ENCODE measurements at places on chromosomes 12 and 14.

GRCh38 chr14:63475761-63476160 lies 67.4 kb downstream of the PPP2R5E start:
- no peak for DNase-seq

DNA sequence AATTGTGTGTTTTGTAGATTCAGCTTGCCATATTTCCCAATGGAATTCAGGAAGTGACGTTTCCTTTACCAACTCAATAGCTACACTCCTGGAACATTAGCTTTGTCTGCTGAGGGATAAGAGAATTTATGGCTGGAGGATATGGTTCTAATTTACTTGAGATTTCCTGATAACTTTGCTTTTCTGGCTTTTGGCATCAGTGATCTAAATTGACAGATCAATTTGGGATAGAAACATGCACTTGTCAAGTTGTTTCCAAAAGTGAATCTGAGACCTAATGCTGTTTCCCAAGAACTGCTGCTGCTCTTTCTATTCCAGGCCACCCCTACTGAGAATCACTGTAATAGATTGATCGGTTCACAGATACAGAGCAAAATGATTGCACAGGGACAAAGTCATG lies 43.2 kb downstream of the MGAT4C start:
- DNase-seq: no peak

- no peak for DNase-seq
Observed at GRCh38 chr12:130640496-130640895, 75.6 kb downstream of the RIMBP2 start.

DNA sequence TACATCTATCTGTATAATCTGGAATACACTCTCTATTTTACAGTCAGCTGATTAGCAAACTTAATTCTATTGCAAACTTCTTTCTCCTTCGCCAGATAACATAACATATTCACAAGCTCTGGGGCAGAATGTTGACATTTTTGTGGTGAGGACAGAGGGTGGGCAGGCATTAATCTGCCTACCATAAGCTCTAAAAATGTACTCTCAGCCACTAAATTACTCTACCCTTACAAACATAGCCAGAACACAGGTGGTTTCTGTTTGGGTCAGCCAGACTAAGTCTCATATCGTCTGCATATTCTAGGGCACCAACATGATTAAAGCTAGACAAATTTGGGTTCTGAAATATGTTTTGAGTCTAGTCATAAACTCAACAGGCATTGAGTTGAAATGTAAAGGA lies 90.1 kb downstream of the SLC6A15 start:
- DNase-seq: no peak

- DNase-seq: no peak
Observed at GRCh38 chr12:87988534-87988933, 40.7 kb downstream of the C12orf50 start.

GRCh38 chr14:51972566-51972965 lies 16.8 kb upstream of the RTRAF start:
- no peak for DNase-seq

- no peak for DNase-seq
Observed at GRCh38 chr12:26239122-26239851, 43.9 kb downstream of the SSPN start.

DNA sequence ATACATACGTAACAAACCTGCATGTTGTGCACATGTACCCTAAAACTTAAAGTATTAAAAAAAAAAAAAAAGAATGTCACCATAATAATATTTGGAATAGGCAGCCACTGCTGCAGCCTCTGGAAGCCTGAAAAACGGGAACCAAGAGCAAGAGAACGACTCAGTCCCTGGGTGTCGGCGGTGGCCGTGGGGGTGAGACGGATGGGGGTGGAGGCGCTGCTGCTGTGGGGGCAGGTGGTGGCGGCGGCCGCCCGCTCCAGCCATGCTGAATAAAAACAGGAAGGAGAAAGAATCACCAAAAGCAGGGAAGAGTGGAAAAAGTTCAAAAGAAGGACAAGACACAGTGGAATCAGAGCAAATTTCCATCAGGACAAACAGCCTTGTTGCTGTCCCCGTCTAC lies 46.9 kb downstream of the ZFYVE21 start:
- no peak for DNase-seq

- no peak for DNase-seq
Observed at GRCh38 chr12:77599782-77600467, 230.8 kb upstream of the NAV3 start.

- DNase-seq: no peak
Observed at GRCh38 chr12:23767834-23768233, 181.6 kb downstream of the SOX5 start.

- DNase-seq: no peak
Observed at GRCh38 chr14:103542605-103543088, 13.7 kb downstream of the TRMT61A start.

- DNase-seq: peak; percentile 85
Observed at GRCh38 chr12:1804545-1805332, 15.6 kb upstream of the LRTM2 start.

GRCh38 chr14:96252999-96253539 lies 2.9 kb upstream of the BDKRB1 start:
- DNase-seq: no peak

GRCh38 chr12:122423258-122424165 lies 1.0 kb upstream of the CLIP1 start:
- no peak for DNase-seq

- DNase-seq: no peak
Observed at GRCh38 chr12:67764055-67764454, 115.5 kb downstream of the DYRK2 start.

GRCh38 chr12:93950311-93950710 lies 198.1 kb upstream of the PLXNC1 start:
- DNase-seq: no peak

DNA sequence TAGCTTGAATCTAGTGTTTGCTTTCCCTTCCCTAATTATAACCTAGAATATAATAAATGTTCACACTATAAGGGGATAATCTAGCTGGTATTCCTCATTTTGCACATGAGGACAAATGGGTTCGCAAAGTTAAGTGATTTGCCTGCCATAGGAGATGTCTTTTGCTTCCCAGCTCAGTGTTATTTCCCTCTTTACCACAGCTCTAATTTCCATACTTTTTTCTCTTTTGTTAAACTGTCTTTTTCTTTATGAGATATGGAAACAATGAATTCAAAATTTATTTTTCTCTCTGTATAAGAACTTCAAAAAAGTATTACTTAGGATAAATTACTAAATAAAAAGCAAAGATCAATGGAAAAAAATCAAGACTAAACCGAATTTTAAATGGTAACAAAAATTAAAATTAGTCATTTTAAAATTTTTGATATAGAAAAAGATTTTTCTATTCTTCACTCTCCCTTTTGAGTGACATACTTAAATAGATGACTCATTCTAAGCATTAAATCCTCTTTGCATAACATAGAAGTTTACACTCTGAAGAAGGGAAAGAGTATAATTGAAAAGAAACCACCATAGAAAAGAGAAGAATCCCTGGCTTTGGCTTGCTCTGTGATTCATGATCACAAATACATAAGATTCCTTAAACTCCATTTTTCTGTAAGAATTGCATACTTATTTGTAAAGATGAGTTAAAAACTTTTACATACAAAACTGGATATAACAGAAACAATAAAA lies 97.3 kb downstream of the INSM2 start:
- no peak for DNase-seq

DNA sequence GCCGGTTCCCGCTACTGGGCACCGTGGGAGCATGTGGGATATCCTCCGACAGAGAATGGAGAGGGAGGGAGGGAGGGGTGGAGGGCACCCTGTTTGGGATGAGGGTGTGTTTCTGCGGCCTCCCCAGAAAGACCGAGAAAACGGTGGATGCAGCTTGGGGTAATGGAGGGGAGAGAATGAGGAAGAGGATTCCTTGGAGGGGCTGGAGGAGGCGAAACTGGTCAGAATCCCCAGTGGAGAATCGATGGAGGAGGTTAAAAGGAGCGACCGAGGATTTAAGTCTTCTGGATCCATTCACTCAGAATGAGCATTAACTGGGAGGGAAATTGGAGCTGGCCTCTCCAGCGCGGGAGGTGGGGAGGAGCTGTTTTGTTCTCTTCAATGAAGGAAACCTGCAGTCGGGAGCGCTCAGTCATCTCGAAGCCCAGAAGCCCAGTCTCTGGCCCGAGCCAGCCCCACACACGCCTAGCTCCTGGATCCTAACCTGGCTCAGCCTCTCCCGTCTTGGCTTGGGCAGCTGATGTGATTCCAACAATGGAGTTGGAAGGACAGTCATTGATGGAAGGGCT lies 581 bp downstream of the ARG2 start:
- DNase-seq: no peak

- no peak for DNase-seq
Observed at GRCh38 chr12:105676694-105677093, 346.2 kb downstream of the C12orf75 start.

- no peak for DNase-seq
Observed at GRCh38 chr12:113860950-113861349, 105.2 kb downstream of the RBM19 start.

DNA sequence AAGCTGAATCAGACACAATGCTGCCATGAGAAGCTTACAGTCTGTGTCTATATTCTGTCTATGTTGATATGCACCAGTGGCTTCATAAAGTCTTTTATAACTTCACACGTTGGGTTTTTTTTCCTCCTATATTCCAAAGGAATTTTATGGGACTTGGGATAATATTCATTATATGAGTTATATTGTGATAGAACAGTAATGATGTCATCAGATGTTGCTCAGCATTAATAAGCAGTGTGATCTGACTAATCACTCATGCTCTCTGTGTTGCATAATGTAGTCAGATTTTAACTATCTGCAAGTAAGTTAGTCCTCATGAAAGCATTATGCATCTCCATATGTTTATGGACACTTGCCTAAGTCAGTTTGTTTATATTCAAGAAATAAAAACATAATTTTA lies 159.6 kb downstream of the PLCZ1 start:
- no peak for DNase-seq

DNA sequence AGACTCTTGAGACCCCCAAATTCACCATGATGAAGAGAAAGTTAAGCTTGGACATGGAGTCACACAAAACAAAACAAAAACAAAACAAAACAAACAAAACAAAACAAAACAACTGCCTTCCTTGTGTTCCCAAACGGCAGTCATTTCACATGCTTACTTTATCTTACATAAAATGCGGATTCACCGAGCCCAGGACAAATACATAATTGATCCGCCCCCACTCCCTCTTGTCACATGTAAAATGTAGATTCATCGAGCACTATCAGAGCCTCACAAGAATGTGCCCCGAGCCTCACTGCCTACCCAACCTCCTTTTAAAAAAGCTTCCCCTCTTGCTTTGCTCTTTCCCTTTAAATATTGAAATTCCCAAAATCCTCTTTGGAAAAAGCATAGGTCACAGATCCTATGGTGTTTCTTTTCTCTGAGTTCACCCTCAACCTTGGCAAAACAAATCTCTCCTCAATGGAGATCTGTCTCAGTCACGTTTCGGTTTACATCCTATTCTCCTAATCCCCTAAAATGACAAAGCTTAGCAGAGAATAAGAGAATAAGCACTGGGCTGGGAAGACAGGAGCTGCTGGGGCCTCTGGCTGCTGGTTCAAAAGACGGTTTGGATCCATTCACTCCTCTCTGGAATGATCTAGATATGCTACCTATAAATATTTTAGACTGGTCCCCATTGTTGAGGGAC lies 83.7 kb downstream of the NINJ2 start:
- DNase-seq: no peak

DNA sequence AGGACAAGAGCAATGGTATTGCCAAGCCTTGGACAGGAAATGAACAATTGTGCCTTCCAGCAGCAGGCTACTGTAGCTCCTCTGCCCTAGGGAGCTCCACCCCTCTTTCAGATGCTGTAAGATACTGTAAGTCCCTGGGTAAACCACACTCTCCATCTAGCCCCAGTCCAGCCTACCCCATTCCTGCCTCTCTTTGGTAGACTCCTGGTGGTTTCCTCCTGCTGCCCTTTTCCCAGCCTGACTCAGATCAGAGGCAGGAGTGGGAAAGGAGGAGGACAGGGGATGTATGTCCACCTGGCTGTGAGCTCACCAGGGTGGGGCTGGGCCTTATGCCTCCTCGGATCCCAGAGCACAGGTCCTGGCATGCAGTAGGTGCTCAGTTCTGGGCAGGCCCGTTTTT lies 174.6 kb downstream of the ESRRB start:
- DNase-seq: no peak

DNA sequence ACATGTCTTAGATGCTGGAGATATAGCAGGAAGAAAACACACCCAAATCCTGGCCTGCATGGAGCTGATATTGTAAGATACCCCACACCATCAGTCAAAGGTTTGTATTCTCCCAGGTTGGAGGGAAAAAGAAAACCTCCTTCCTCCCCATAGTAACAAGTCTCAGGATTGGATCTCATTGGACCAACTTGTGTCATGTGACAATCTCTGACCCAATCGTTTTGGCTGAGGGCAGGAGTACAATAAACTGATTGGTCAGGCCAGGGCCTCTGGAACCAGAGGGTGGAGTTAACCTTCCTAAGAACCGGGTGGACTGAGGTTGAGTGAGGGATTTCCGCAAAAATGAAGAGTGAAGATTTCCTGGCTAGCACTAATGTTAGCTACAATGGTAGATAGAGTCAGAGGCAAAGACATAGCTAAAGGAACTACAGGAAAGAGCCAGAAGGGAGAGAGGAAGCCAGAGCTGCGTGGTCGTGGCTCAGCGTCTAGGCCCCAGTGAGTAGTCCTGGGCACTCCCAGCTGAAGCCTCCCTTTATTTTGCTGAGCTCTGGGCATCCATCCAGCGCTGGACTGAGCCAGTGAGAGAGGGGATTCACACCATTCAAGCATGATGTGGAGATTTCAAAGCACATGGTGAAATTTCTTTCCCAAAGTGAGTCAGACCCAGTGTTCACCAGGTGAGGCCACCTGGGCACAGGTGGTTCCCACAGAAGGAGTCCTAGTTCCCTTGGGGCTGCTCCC lies 219.9 kb downstream of the AACS start:
- DNase-seq: no peak

DNA sequence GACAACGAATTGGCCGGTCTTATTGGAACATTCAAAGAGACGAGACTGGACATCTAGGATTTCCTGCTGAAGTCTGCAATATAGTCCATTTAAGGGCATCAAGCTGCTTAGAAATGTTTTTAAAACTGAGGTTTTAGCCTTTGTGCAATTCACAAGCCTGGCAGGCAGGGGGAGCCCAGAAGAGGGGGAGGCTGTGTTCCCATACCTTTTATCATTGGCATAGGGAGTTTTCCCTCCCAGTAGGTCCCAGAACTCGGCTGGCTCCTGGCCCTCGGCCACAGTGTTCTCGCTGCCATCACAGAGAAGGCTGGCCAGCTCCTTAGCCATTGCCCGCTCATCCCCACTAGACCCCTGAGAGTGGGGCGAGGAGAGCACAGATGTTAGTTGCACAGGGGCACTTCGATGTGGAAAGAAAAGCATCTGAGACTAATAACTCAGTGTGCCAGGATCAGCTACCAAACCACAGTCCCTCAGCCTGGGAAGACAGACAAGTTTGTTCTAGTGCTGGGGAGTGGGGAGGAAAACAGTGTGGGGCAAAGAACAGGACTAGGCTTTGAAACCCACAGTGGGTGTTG lies 15.1 kb downstream of the AVIL start:
- DNase-seq: peak; percentile 30

GRCh38 chr14:70881549-70882177 lies 25.6 kb upstream of the PCNX1 start:
- no peak for DNase-seq

DNA sequence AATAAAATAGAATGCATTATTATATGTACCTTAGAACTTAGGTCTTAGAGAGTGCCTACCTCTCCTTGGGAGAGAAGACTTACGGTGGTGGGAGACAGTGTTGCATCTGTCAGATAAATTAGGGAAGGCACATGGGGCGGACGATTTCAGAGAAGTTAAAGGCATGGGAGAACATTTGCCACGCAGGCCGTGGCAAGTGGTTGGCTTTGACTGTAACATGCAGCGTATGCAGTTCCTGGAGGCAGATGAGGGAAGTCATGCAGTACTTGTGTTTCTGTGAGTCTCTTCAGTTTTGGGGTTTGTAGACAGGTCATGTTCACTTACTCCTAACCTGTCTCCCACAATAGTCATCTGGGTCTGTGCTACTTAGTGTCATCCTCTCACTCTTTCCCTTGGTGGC lies 43.6 kb downstream of the ETV6 start:
- DNase-seq: no peak

Measured in CD4-positive, alpha-beta memory T cell (primary cell).